ENCODE measurements at places on chromosomes 6 and 20.

DNA sequence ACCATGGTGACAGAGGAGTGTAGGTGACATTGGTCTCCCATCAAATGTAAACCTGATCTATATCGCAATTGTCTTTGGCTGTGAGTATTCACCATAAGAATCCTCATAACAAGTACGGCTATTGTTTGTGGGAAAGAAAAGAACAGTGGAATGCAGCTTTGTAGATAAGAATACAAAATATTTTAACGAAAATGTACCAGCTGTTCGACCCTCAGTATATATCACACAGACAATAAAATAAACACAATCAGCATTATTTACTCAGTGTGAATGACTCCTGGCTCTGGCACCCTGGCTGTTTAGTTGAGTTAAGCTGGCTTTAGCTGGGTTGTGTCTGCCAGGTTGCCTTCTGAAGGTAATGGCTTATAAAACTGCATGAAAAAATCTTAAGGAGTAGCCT, 43.4 kb downstream of the SNRNP48 start:
- no peak for DNase-seq

GRCh38 chr6:18237167-18237566, 27.2 kb downstream of the DEK start:
- no peak for DNase-seq

GRCh38 chr6:92468066-92468465, 951.3 kb downstream of the EPHA7 start:
- no peak for DNase-seq

DNA sequence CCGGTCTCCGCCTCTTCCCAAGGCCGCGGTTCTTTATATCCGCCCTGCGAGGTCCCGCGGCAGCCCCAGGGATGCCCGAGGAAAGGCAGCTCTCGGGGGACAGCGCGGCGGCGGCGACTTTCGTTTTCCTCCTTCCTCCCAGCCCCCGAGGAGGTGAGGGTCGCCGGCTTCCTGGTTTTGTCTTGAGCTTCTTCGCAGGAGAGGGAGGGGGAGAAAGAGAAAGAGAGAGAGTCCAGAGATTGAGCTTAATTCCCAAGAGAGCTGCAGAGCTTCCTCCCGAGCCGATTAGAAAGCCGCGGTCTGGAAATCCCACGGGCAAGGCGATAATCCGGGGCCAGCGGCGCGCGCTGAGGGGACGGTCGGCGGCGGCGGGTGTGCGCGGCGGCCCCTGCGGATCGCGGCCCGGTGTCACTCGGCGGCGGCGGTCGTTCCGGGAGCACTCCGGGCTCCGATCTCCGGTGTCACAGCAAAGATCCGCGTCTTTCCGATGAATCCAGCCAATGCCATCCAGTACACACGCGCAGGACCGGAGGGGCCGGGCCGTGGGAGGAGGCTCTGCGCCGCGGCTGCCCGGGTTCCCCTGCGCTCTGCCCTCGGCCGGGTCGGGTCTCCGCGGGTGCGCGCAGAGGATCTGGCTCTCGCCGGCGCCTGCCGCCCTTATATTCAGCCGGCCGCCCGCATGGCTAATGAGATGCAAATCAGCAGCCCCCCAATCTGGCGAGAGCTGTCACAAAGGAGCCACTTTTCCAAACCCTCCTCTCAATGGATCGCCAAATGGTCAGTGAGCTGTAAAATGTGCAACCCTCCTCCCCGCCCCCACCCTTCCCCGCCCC, at the start of gene DLL1:
Gene DLL1, minus strand, starts transcription at position 783 of the 833 bp plus-strand sequence. CDS start 939 bp downstream, outside the sequence.
- no peak for DNase-seq

DNA sequence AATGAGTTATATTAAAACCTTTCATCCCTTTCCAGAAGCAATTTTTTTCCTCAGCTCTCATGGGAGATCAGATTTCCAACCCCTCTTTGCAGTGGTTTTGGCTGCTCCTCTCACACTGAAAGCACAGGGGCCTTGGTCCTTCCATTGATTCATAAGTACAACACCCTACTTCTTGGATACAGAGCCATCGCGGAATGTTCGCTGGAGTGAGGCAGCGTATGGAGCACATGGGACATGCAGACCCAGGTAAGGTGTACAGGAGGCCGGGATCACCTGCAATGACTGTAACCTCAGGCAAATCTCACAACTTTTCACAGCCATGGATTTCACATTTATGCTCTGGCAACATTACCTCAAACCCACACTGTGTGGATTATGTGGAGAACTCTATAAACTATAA, 75.2 kb upstream of the HEY2 start:
- DNase-seq, result no peak

GRCh38 chr6:131756039-131756438, 45.2 kb upstream of the CTAGE9 start:
- no peak for DNase-seq

GRCh38 chr6:43503443-43503842, 6.7 kb downstream of the LRRC73 start:
- no peak for DNase-seq
